ENCODE measurements at places on chromosomes 1 and 21.

DNA sequence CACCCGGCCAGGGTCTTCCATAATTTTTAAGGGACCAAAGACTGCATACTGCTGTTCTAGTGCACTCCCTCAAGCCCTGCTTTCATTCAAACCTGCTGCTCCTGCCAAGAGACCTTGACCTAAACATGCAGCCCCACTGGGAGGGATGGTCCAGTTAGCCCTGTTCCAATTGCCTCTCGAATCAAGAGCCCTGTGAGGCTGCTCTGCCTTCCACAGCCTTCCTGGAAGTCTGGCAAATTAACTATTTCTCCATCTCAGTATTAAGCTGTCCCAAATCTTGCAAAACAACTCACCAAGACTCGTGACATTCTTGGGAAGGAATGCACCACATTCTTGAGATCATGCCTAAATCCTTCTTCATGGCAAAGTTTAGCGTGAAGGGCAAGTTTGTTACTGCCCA is 231.3 kb downstream of the C1orf94 start:
- DNase-seq = no peak

DNA sequence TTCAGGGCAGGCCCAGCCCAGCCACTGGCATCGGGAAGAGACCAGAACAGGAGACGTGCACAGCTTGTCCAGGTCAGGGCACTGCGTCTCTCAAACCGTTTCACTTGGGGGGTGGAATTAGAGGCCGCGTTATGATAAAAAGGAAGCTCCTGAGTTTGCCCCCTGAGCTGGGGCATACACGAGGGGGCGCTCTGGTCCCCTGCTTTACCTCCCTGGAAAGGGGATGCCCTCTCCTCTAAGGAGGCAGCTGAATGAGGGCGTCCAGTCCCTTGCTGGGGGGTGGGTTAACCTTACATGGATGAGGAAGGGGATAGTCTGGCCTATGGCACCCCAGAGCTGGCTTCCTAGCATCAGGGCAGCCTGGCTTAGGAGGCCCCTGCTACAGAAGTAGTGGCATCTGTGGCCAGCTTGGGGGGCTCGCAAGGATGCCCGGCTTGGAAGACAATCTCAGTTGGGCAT is 2.3 kb downstream of the MYOG start:
- DNase-seq = no peak

- no peak for DNase-seq
These were observed 3.2 kb downstream of the DMBX1 start for GRCh38 chr1:46492871-46493270.

DNA sequence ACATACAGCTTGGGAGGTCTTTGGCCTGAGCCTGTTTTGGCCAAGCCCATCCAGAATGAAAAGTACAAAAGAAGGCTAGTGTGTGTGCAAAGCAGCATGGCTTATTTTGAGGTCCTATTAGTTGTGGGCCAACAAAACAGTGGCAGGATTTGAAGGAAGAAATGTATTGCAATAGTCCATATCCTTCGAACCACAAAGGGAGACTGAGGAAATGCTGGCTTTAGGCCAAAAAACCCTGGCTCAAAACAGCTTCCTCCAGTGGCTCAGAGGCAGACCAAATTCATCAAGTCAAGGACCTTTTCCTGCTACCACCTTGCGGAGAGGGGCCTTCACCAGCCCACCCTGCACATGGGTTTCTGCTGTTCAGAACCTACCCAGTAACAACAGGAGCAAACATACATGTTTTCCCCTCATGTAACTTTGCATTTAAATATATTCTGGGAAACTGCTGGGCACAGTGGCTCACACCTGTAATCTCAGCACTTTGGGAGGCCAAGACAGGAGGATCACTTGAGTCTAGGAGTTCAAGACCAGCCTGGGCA is 43.3 kb downstream of the VPS26C start:
- DNase-seq = no peak

- DNase-seq = peak; percentile 57
These were observed 276.6 kb downstream of the NFIA start for GRCh38 chr1:61358770-61359455.

- DNase-seq = no peak
These were observed 107.6 kb downstream of the PLXNA2 start for GRCh38 chr1:208136459-208137182.

DNA sequence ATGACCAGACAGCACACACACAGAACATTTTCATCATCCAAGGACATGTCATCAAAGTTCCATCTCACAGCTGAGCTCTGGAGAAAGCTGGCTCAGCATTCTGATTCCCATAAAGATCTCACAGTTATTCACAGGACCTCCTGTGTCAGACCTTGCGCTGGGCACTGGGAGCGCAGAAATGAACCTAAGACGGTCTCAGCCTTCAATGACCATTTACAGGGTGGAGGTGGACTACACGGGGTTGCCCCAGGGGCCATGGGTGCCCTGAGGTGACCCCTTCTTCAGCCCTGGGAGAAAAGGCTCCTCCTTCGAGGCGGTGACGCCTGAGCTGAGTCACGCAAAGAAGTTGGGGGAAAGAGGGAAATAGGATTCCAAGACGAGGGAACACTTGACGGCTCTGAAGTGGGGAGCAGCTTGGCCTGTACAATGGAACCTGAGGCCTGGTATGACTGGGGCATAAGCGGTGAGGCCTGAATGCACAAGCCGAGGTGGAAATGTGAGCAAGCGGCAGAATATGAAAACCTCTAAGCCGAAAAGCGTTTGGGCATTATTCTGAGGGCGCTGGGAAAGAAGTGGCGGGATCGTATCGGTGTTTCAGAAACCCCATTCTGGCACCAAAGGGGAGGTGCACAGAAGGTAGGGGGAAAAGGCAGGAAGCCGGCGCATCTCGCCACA is 797 bp downstream of the CC2D1B start:
- no peak for DNase-seq

DNA sequence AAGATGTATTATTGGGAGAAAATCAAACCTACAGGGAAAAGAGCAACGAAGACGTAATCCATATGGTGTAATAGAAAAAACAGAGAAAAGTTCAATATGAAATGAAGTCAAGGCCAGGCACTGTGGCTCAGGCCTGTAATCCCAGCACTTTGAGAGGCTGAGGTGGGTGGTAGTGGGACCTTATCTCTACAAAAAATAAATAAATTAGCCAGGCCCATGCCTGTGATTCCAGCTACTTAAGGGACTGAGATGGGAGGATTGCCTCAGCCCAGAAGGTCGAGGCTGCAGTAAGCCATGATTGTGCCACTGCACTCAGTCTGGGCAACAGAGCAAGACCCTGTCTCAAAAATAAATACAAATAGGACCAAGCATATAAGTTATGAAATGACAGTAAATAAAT is 11.4 kb downstream of the DESI2 start:
- no peak for DNase-seq
